Suprapubic skin (tissue), 4 donors: ENCODE measurements at places on chromosomes 11 and 22. TPM values are rescaled to one million over a fixed set of nuclear protein-coding genes. Genes with fewer than 3 reads are reported as not detected.

DNA sequence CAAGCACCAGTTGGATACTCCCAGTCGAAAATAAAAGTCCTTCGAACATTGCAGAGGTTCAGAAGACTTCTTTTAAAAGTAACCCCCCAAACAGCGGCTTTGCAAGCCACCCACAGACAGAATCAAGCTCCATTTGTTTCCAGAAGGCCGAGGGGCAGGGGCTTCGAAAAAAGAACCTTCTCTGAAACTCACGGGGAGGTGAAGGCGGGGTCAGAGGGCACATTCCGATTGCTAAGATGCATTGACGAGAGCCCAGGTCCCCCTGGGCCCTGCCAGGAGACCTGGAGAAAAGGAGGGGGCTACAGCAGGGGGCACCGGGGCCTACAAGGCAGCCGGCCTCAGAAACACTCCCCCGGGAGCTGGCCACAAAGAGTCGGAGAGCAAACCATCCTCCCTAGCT lies 306.8 kb downstream of the MN1 start:
- DNase-seq: no peak

DNA sequence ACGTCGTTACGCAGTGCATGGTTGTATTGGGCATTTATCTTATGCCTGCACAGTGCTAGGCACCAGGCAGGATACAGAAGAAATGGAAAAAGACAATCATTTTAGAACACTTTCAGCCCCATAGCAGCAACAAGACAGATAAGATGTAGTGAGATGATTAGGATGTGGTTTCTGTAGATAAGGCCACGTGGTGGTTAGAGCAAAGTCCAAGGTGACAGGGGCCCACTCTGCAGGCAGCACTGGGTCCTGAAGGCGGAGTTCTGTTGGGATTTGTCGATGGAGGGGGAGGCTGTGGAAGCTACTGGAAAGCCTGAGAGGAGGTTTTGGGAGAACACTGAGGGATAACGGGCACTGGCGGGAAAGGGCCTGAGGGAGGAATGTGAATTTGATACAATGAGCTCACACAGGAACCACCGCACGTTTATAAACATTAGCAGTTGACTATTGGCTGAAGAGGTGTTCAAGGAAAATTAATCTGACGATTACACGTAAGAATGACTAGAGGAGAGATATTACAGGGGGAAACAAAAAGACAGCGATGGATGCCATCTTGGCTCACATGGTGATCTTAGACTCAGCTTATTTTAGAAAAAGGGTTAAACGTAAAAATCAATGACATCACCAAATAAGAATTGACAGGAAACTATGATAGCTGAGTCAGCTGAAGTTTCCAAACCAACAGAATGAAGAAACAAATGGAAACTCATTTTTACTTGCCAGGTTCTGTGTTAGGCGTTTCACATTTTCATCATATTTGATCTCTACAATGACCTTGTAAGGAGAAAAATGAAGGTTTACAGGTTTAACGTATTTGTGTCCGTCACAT lies 551.0 kb downstream of the OPCML start:
- DNase-seq: no peak

The KIF18A gene
- 5.1 TPM for total RNA-seq

DNA sequence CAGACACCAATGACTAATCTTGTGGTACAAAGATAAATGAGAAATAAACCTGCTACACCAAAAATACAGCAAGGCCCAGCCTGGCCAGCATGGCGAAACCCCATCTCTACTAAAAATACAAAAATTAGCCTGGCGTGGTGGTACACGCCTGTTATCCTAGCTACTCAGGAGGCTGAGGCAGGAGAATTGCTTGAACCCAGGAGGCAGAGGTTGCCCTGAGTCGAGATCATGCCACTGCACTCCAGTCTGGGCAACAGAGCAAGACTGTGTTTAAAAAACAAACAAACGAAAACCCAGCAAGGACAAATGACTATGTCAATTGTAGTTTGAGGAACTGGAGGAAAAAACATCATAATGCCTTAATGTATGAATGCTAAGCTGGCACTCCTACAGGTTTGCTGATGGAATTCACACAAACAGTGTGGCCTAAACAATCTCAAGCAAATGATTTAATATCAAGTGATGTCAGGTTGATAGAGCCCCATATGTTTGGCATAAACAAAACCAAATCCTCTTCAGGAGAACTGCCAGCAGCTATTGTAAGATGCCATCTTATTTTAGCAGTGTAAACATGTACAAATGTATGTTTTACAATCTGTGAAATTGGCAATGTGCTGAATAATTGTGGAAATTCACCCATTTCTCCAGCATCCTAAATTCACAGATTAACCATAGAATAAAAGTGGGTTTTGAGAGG lies 20.0 kb downstream of the MMP7 start:
- no peak for DNase-seq

The MMP12 gene
- not detected for total RNA-seq

- no peak for DNase-seq
Observed at GRCh38 chr11:121907379-121907778, 208.6 kb downstream of the BLID start.

DNA sequence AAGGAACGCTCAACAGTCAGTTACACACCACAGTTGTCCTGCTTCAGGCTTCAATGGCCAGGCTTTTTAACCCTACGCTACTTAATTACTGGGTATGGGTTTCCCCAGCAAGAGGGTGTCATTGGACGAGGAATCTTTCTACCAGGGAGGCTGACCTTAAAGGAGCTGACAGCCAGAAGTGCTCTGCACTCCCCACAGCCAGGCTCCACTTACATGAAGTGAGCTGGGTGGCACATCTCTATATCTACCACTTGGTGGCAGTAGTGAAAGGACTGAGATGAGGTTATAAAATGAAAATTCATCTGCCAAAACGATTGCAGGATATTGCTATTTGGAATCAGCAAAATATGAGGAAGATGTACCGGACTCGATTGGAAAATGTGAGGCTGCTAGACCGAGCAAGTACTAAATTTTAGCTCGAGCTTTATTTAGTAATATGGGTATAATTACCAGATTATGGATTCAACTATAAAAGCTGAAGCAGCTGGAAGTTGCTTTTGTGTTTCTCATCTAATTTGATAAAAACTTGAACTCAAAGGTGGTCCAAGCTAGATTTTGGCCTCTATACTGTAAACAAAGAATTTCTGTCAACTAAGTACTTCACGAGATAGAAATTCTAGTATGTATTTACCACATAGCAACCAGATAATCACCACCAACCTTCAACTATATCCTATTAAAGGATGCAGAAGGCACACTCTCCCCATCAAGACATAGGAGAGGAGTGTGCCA lies 53.9 kb upstream of the CEP126 start:
- DNase-seq: no peak
